ENCODE measurements at places on chromosomes 6 and 20.

- H3K4me3 ChIP-seq = no peak overlapping the region
- H3K27ac ChIP-seq = no peak overlapping the region
- no peak for DNase-seq
- H3K36me3 ChIP-seq = peaks cover 8% of the 10 kb centered on the region
- H3K4me1 ChIP-seq = no peaks in the 10 kb centered on the region
Observed at GRCh38 chr6:18203786-18204185, 48.6 kb downstream of the KDM1B start.

DNA sequence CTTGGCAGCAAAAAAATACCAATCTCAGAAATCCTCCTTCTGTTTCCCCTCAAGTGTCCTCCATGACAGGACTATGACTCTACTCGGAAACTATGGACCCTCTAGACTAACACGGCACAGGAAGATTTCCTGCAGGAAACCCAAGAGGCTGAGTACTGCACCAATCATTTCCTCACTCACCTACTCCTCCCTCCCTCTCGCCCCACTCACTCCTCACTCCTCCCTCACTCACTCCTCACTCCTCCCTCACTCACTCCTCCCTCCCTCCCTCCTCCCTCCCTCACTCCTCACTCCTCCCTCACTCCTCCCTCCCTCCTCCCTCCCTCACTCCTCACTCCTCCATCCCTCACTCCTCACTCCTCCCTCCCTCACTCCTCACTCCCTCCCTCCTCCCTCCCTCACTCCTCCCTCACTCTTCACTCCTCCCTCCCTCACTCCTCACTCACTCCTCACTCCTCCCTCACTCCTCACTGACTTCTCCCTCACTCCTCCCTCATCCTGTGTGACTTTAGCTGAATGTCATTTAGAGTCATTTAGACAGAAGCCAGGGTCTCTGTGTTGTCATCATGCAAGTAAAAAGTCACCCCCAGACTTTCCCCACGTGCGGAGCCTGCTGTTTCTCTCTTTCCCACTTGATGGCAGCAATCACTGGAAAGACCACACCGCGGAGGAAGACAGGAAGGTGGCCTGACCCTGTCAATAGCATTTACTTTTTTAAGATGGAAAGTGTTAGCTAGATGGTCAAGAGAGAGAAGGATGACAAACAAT is 226.8 kb upstream of the PDE10A start:
- H3K27ac ChIP-seq = no peak overlapping the region
- H3K4me3 ChIP-seq = no peak overlapping the region
- no peaks in the 10 kb centered on the region for H3K36me3 ChIP-seq
- H3K27me3 ChIP-seq = no peaks in the 10 kb centered on the region

- no peak overlapping the region for H3K4me3 ChIP-seq
- DNase-seq = no peak
- H3K27ac ChIP-seq = no peak overlapping the region
- H3K36me3 ChIP-seq = no peaks in the 10 kb centered on the region
Observed at GRCh38 chr6:166643891-166644590, 17.0 kb upstream of the RPS6KA2 start.

DNA sequence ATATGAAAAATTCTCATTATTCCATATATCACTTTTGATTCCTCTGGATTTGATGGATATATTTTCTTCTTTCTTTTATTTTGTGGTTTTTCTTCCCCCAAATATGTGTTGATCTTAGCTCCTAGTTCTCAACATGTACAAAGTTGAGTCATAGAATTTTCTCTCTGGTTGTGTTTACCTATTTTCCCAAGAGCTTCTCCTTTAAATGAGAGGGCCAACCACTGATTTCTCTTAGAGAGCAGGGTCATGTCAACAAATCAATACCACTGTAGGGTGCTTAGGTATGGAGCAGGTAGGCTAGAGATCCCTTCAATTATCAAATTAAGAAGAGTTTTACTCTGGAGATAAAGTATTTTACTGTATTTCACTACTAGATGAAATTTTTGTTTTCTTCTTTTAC is 145.7 kb downstream of the BMP5 start:
- no peak for DNase-seq
- no peaks in the 10 kb centered on the region for H3K27me3 ChIP-seq
- H3K36me3 ChIP-seq = no peaks in the 10 kb centered on the region
- no peaks in the 10 kb centered on the region for H3K4me1 ChIP-seq
- no peak overlapping the region for H3K27ac ChIP-seq
- H3K4me3 ChIP-seq = no peak overlapping the region

GRCh38 chr6:752438-752837 is 59.5 kb upstream of the EXOC2 start:
- no peak overlapping the region for H3K4me3 ChIP-seq
- H3K36me3 ChIP-seq = no peaks in the 10 kb centered on the region
- H3K4me1 ChIP-seq = no peaks in the 10 kb centered on the region
- no peak for DNase-seq

DNA sequence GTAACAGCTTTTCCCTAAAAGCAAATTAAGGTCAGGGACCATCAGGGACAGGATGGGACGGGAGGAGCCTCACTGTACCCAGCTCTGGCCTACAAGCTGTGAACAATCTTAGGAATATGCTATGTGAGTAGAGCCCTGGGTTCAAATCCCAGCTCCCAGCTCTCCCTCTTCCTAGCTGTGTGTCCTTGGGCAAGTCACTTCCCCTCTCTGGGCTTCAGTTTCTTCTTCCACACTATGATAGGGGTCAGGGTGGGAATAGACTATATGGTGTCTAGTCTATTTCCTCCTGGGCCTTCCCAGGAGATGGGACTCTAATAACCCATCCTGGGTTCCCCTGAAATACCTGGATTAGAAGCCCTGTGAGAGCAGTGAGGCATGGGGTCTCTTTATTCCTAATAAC is 41.6 kb downstream of the CPNE5 start:
- DNase-seq = no peak
- H3K4me3 ChIP-seq = no peak overlapping the region
- no peaks in the 10 kb centered on the region for H3K27me3 ChIP-seq
- no peaks in the 10 kb centered on the region for H3K36me3 ChIP-seq

All from kidney (tissue), 22 donors.